ENCODE measurements at places on chromosomes 4 and X.

GRCh38 chr4:183635741-183636140 is 23.2 kb downstream of the RWDD4 start:
- DNase-seq: no peak

- DNase-seq: no peak
Observed at GRCh38 chr4:125350470-125351135, 35.8 kb downstream of the FAT4 start.

DNA sequence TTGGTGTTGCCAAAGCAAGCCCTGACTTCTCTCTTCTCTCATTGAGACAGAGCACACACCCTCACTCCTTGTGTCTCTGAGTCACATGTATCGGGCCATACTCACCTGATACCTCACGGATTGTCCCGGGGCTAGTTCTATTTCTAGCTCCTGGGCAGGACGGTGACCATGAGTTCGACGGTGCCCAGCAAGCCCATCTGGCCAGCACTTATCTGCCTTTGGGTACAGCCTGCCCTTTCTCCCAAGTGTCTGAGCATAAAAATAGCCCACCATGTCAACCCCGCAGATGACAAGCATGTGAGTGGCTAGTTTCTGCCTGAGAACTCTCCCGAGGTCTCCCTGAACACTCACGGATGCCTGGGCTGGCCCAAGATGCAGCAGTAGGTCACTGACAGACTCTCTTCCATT is 158.5 kb downstream of the DHRSX start:
- DNase-seq: no peak

DNA sequence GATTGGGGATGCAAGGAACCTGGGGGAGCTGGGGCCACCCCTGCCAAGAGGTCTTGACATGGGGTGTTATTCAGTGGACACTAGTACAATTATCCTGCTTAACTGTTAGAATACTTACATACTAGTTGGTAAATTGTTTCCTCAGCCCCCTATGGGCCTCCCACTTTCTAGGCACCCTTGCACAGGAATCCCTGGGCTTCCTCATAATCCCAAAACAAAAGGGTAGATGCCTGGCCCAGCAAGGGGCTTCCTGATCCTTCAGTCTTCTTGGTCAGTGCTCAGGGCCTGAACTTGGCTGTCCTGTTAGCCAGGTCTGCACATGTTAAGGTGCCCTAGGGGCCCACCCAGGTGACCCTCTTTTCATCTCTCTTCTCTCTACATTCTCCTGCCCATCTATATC is 48.7 kb upstream of the MSX1 start:
- DNase-seq: no peak

- no peak for DNase-seq
Observed at GRCh38 chrX:16772460-16772859, 13.8 kb upstream of the TXLNG start.

DNA sequence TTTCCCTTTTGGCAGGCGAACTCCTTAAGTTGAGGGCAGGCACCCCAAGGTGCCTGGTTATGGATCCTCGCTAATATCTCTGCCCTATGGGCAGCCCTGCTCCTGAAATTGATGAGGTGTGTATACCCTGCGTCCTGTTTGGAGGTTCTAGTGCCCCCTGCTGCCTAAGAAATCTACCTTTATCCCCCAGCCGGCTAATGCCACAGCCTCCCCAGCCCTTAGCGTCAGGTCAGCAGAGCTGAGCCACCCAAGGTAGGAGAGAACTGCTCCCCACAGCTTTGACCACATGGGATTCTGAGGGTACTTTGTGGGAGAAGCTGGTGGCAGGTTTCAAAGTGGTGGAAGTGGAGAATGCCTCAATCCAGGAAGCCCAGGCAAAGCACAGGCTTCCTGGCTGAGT is 50.8 kb downstream of the ANAPC4 start:
- no peak for DNase-seq

DNA sequence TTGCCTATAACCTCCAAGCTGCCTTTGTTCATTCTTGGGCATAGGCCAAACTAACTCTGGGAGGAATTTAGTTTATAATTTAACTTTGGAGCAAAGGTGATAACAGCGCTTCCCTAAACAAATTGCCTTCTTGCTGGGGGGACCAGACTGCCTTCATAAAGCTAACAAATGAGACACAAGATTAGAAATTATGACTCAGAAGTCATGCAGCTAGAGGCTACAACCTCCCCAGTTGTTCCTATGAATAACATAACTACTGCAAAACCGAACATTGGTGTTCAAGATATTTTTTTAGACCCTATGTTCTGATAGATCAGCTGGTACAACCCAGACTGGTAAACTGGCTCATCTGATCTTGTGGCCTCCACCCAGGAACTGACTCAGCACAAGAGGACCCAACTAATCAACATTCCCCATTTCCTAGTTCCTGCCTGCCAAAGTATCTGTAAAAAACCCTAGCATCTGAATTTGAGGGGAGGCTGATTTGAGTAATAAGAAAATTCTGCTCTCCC is 22.0 kb upstream of the TMPRSS11B start:
- no peak for DNase-seq

DNA sequence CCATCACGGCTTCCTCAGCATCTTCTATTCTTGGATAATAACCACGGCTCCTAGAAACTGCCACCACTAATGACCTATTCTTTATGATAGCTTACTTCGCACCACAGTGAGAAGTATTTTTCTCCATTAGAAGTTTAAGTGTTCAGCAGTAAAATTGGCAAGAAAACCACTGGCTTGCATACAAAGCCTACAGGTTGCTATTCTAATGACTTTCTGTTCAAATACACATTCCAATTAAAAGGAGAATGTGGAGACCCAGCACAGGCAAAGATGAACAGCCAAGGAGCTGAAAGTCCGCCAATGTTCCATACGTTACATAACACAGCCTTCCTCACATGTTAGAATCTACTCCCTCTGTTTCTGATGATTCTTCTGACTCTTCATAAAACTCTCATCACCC is 875.0 kb upstream of the PRKX start:
- DNase-seq: no peak

- DNase-seq: peak; percentile 4
Observed at GRCh38 chr4:112853662-112854256, 195.7 kb upstream of the ANK2 start.

- DNase-seq: peak; percentile 97
Observed at GRCh38 chrX:22686138-22686541, 313.6 kb upstream of the DDX53 start.

DNA sequence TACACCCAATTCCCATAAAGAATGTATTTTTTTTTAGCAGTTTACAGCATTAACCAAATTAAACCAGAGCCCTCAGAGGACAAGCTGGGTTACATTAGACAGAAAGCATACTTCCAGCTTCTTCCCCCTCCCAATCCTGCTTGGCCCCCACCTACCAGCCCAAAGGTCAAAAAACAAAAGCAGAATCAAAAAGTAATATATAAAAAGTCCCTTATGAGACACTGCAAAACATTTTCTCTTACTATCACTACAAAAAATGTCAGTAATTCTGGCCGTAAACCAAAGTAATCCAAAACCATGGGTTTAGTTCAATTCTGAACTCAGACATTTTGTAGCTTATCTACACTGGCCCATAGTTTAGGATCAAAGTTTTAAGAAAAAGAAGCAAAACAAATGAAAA is 38.0 kb downstream of the APBB2 start:
- no peak for DNase-seq

- DNase-seq: no peak
Observed at GRCh38 chr4:159983082-159983481, 880.2 kb downstream of the RAPGEF2 start.

- no peak for DNase-seq
Observed at GRCh38 chr4:7367864-7368277, 66.9 kb downstream of the PSAPL1 start.

All from dermis blood vessel endothelial cell (primary cell).